Mucosa of gallbladder (tissue), 1 donor: ENCODE measurements at places on chromosomes 3 and 15. TPM values are rescaled to one million over a fixed set of nuclear protein-coding genes. Genes with fewer than 3 reads are reported as not detected.

Gene ZWILCH
- 5.3 TPM for total RNA-seq

- DNase-seq: no peak
Observed at GRCh38 chr3:180980611-180981010, 8.9 kb downstream of the DNAJC19 start.

- DNase-seq: no peak
Observed at GRCh38 chr15:88342666-88343065, 86.1 kb upstream of the NTRK3 start.

Gene FOXB1
- not detected for total RNA-seq

Gene RASGRF1
- 0.32 TPM for total RNA-seq

DNA sequence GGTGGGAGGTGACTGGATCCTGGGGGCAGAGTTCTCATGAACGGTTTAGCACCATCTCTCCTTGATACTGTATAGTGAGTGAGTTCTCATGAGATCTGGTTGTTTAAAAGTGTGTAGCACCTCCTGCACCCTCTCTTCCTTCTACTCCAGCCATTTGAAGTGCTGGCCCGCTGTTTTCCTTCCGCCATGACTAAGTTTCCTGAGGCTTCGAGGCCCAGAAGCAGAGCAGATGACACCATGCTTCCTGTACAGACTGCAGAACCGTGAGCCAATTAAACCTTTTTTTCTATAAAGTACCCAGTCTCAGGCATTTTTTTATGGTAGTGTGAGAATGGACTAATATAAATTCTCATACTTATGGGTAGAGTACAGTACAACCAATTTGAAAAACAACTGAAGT, 123.6 kb upstream of the BHLHE40 start:
- no peak for DNase-seq

Gene ST8SIA2
- total RNA-seq: 0.09 TPM

- no peak for DNase-seq
Observed at GRCh38 chr3:52420388-52420787, 24.5 kb downstream of the SEMA3G start.

DNA sequence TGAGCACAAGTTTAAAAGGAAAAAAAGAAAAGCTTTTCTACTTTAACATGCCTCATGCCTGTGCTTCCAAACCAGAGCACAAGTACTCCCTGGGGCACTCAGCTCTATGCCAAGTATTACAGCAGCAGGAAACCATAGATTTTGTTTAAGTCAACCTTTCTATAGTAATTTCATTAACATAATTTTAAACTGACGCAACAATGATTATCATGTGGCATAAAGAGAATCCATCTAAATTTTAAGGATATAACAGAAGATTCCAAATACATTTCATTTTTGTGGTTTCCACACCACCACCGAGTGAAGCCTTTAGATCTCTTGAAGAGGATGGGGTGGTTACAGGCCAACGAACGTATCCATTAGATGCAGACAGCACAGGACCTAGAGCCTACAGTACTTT, 112.1 kb downstream of the TNIK start:
- DNase-seq: no peak

DNA sequence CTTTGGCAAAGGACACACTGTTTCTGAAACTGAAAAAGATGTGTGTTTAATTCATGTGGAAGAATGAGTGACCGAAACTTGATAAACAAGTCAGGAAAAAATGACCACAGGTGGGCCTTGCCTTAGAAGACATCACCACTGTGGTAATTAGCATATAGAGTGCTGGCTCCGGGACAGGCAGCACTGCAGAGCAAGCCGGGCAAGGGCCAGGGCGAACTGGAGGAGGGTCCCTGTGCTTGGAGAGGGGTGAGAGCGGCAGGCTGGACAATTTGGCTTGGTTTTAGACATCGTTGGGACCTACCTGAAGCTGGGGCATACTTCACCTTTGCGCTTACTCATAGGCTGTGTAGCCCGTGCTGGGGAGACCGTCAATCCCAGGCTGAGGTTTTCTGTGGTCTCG, 8.2 kb downstream of the RTP3 start:
- DNase-seq: no peak

- no peak for DNase-seq
Observed at GRCh38 chr3:187919048-187919447, 173.8 kb upstream of the BCL6 start.
